Stimulated activated CD4-positive, alpha-beta T cell treated with anti-CD3 and anti-CD28 coated beads, Interleukin-15, amount 100 ng/mL, for 1 hour (primary cell): ENCODE measurements at places on chromosomes 3 and 15.

DNA sequence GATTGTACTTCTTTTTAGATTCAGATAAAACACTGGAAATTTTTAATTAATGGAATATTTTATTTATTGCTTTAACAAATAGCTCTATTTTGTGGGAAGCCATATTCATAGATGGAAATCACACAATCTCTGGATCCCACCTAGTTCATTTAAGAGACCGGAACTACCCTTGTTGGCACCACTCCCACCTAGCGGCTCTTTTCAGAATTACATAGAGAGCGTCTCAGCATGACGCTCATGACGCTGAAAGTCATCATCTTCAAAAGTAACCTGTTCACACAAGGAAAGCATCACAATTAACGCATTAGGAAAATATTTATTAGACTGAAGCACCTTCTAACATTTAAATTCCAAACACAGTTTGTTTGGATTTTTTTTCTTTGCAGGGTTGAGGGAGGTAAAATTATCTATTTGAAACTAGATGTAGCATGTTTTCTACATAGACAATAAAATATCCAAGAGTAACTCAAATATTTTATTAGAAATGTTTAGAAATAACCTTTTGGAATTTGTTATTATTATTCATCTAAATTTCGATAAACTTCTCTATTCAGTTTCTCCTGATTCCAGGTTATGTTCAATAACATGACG, 214.9 kb upstream of the ARRDC4 start:
- no peak for DNase-seq

- DNase-seq: no peak
These were observed 49.7 kb downstream of the PDE8A start for GRCh38 chr15:85031086-85031943.

DNA sequence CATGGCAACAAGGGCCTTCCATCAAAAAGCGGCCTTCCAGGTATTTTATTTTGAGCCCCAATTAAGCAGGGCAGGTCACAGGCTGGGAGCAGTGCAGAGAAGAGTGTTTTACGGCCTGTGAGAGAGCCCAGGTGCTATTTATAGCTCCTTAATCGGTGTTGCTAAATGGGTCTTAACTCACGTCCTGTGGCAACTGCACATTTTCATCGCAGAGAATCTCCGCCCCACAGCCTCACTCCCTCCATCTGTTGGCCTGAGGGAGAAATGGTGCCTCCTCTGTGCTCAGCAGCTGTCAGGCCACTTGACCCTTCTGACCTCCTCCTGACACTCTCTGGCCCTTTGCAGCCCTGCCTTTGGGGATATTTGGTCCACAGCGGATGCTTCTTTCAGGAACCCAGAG, 58.6 kb downstream of the SPSB4 start:
- no peak for DNase-seq

DNA sequence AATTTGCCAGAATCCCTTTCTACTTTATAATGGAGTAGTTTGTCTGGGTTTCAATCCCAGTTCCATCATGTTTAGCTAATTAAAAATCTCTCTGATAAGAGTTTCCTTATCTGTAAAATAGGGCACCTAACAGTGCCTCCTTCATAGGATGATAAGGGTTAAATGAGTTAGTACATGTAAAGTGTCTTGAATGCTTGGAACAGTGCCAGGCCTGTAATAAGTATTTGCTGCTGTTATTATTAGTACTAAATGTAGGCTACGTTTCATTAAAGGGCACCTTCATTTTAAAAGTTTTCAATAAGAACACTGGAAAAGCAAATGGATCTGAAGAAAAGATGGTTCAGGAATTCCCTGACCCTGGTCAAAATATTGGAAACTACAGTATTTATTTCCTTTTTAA, 11.8 kb upstream of the SLC2A2 start:
- no peak for DNase-seq

DNA sequence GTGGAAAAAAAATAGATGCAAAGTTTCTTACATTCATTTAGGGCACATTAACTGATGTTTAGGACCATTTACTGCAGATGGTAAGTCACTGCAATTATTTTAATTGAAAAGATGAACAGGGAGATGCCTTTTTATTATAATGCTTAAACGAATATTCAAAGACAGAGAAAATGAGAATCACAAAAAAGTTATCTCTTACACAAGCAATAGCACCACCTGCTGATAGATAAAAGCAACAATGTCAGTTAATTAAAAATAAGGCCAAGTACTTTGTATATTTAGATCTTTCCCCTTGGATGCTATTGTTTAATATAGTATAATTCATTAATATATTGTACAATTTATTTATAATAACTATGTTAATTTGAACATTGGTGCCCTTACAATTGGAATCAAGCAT, 55.9 kb downstream of the IFT80 start:
- no peak for DNase-seq

DNA sequence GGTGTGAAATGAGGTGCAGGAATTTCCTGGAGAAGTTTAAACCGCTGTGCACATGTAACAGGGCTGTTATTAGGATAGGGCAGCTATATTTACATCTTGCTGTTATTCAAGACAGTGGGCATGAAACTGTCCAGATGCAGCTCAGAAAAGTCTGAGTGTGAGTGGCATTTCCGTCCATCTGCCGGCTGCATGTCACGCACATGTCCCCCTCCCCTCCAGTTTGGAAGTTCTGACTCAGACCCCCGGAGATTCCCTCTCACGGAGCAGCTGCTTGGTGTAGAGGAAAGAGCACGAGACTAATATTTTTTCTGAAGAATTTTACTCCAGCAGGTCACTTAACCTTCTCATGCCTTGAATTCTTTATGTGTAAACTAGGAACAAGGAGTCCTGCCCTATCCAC, 69.8 kb downstream of the FEM1B start:
- DNase-seq: no peak

DNA sequence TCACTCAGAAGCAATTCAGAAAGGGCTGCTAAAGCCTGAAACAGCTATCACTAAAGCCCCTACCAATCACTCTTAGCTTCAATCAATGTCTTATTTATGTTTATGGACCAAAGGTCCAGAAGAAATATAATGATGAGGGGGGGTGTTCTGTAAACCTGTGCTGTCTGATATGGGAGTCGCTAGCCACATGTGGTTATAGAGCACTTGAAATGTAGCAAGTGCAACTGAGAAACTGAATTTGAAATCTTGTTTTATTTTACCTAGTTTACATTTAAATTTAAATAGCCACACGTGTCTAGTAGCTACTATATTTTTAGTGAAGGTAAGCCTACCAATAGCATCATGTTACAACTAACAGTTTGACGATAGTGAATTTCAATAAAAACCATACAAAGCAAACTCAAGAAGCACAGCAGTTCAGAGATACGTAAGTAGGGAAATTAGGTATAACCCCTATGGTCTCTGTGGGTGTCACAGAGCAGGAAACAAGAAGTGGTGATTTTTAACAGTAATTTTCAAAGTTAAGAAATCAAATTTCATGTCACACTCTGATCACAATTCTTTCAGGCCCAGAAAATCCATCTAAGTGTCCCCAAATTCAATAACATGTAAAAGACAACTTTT, 3.6 kb downstream of the POU1F1 start:
- DNase-seq: no peak
